Activated CD4-positive, alpha-beta T cell treated with anti-CD3 and anti-CD28 coated beads for 48 hours (primary cell): ENCODE measurements at places on chromosomes 12 and 14.

GRCh38 chr14:21940887-21941856 lies 267.6 kb upstream of the OR4E1 start:
- peak; percentile 37 for DNase-seq

- DNase-seq = no peak
These were observed 89.1 kb upstream of the ZDHHC17 start for GRCh38 chr12:76674669-76675315.

DNA sequence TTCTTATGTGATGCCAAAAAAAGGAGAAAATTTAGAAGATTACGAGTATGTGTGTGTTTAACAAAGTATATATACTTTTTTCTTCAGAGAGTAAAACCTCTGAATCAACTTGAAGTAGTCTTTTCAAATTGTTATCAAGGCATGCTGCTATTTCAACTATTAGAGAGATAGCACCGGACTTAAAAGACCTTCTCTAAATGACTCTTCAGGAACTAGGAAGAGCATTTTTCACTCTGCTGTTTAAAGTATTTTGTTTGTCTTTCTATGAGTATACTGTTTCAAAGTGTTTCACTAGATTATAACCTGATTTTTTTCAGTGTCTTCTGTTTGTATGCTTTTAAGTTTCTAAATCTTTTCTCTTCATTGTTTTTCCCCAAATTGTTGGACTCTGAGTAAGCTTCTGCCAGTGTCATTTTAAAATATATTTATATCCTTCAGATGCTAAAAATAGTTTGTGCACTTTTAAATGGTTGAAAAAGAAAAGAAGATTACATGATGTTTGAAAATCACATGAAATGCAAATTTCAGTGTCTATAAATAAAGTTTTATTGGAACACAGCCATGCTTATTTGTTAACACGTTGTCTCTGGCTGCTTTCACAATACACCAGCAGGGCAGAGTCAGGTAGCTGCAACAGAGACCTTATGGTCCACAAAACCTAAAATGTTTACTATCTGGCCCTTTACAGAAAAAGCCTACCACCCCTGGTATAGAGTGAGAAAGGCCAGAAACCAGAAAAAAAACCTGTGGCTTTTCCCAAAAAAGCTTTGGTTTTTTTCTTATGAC lies 21.3 kb downstream of the CRADD start:
- no peak for DNase-seq

- DNase-seq = no peak
These were observed 47.9 kb upstream of the NAV3 start for GRCh38 chr12:77782766-77783165.
